Stimulated activated CD8-positive, alpha-beta memory T cell treated with anti-CD3 and anti-CD28 coated beads, Interleukin-15, amount 100 ng/mL, for 24 hours (primary cell): ENCODE measurements at places on chromosomes 7 and 10.

DNA sequence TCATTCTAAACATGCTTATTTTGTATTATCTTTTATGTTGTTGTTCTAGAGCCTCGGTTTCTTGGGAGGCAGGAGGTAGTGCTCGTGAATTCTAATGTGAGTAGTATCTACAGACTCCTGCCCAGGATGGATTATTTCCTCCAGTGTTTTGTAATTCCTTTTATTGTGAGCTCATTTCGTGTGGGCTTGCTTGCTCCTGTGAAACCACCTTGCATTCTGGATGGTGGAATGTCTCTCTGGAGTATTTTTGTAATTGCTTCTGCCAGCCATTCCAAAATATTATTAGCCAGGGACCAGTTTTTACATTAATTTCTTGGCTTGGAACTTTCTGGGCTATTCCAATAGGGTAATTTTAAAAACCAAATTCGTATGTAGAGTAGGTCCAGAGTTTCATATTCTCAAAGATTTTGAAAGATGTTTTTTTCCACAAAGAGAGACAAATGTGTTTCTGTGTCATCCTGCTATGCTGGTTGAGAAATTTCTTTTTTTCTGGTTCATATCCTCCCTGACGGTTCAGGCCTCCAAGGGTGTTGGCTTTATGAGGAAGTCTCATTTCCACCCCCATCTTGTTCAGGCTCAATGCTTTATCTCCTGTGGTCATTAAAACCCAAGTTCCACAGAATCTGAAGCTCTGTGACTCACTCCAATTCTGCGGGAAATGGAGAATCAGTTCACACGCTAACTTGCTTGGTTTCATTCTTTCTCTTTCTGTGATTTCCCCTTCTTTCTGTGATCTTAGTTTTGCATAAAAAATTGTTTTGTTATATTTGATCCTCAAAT, 41.7 kb upstream of the CALD1 start:
- no peak for DNase-seq

DNA sequence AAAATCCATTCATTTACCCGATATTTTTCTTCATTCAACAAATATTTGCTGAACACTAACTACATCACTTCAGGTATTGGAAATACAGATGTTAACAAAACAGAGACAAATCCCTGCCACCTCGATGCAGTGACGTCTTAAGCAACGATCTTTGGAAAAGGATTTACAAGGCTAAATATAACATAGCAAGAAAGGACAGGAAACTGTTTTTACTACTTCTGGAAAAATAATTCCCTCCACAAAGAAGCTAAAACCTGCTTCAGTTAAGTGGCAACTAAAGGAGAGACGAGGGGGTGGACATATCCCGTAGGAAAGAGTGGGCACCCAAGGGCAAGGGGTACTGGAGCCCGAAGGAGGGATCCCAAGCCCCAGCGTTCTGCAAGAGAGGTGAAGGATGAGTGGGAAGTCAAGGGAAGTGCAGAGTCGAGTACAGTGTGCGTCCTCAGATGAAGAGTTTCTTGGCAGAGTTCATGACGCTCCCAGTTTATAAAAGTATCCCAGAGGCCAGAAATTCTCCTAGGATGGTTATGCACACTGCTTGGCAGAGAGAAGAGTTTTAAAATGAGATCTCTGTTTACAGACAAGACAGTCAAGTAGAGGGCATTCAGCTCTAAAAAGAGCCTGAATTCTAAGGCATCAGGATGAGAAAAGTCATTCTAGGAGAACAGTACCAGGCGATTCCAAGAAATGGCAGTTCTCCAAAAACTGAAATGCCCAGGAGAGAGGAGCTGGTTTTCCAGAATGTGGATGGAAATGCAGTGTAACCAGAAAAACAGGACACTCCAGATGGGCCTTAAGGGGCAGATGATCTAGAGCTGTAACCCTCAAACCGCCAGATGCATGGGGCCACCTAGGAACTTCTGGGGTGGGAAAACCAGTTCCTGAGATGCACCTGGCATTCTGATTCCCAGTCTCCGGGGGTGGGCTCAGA, 97.3 kb downstream of the GRB10 start:
- no peak for DNase-seq

GRCh38 chr10:3852147-3852904, 67.3 kb upstream of the KLF6 start:
- no peak for DNase-seq

GRCh38 chr10:68900427-68901104, 549 bp upstream of the DDX50 start:
- DNase-seq, result peak; percentile 52

DNA sequence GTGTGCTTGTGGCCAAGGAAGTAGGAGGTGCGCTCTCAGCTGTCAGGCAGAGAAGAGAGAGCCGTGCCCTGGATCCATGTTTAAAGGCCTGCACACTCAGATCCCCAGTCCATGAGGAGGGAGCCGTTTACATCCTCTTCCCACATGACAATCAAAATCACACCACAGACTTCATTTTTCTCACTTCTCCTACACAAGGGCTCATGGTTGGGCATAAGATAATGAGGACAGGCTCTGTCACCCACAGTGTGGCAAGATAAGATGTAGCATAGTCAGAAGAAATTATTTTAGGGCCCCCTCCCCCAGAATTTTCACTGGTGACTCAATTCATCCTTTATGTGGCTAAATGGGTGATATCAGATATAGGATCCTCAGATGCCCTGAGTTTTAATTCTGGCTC, 35.9 kb upstream of the INHBA start:
- no peak for DNase-seq

DNA sequence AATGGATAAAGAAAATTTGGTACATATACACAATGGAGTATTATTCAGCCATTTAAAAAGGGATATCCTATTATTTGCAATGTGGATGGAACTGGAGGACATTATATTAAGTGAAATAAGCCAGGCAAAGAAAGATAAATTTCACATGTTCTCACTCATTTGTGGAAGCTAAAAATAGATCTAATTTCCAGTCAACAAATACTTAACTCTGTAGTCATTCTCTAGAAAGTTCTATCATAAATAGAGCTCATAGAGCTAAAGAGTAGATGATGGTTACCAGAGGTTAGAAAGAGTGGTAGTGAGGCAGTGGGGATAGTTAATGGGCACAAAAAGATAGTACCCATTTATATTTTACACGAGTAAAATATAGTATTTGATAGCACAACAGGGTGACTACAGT, 104.2 kb upstream of the SLC13A1 start:
- DNase-seq, result no peak

GRCh38 chr7:84841809-84842208, 345.0 kb downstream of the SEMA3D start:
- no peak for DNase-seq

DNA sequence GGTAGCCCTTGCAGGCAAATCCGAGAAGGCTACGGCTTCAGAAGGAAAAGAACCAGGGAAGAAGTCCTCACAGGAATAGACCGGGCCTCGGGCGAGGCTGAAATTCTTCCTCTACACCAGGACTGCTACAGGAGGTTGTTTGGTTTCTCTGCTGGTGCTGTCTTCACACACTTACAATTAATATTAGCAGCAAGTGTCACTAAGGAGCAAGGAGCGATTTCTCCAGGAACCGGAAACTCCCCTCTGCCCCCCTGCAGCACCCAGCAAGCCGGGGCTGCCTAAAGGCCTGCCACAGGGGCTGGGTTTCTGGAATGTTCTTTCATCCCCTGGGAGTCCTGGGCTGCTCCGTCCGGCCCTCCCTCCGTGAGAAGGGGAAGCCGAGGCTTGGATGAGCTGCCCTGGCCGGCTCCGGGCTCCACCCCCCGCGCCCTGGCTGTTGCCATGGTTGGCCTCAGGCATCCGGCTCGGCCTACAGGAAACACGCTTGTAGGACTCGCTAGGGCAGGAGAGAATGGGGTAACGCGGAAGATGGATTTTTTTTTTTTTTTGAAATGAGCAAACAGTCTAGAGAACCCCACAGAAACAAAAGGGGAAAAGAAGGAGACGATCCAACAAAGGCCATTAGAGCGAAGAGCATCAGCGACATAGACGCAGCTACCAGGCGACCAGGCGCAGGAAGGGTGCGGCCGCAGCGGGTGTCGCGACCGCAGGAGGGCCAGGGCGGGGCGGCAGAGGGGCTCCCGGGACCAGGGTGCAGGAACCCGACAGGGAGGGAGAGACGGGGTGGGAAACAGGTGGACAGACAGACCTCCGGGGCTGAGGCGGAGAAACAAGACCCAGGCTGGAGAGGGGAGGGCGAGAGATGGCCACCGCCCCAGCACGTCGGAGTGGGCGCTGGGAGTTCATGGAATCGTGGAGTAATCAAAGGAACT, 33.0 kb downstream of the EN2 start:
- DNase-seq, result no peak

DNA sequence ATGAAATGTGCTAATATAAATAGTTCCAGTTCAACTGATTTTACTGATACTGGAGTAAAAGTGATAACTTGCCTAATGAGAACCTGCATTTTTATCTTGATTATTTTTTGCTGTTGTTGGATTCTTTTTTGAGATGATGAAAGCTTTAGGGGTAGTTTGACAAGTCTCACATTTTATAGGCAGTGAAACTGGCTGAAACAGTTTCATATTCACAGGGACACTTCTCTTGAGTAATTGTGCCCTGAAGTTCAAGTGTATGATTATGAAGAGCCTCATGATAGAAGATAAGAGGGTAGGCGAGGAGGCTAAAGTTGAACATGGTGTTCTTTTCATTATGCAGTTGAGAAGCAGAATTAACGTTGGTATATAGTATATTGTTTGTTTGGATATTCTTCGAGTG, 5.1 kb downstream of the AUTS2 start:
- DNase-seq, result no peak

DNA sequence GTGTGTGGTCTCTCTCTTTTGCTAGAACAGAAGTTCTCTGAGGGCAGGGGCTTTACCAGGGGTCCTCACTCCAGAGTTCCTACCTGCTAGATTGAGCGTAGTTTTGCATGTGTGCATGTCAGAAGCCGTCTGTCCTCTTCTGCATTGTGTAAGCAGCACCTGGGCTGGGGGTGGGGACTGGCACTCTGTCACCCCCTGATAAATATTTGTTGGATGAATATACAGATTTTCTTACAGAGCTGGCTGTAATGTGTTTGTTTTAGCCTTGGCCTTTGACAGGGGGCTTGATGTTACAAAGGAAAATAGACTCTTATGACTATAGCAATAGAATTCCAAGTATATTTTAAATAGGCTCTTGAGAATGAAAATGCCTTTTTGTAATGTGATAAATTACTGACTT, 46.6 kb downstream of the WDR37 start:
- DNase-seq, result no peak

DNA sequence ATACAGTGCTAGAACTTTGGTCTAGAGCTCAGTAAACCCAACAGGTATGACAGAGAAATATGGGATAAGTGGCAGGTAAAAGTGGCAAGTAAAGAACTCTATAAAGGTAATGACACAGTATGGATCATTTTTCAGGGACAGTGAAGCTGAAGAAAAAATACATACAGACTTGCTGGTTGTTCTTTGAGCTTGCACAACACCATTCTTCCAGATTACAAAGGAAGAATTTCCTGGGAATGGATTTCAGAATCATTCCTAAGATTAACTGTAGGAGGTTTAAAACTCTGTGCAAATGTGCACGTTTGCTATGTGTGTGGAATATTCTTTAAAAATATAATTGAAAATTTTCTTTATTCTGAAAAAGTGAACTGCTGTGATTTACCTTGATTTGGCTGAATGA, 36.0 kb downstream of the PHF14 start:
- DNase-seq, result no peak

DNA sequence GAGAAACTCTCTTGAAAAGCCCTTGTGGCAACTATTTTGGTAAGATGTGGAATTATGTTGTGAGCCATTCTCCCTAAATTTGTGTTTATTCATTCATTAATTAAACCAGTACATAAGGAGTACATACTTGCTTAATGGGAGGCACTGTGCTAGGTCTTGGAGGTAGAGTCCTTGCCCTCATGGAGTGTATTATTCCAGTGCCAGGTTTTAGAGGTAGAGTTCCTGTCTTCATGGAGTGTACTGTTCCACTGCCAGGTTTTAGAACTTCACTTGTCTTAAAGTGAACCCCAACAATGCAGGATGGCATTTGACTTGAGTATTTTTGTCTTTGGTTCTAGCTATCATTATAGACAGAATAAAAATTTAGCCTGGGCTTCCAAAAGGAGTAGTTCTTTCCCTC, 8.8 kb downstream of the MXI1 start:
- DNase-seq, result no peak

DNA sequence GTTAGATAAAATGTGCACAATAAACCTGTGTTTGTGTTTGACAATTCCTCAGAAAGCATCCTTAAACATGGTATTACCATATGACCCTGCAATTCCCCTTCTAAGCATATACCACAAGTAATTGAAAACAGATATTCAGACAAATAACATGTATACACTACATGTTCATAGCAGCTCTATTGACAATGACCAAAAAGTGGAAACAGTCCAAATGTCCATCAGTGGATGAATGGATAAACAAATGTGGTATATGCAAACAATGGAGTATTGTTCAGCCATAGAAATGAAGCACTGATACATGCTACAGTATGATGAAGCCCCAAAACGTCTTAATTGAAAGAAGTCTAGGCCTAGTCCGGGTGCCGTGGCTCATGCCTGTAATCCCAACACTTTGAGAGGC, 280.1 kb downstream of the OTUD1 start:
- DNase-seq, result no peak

GRCh38 chr10:93386631-93387369, 95.3 kb downstream of the MYOF start:
- DNase-seq, result no peak

DNA sequence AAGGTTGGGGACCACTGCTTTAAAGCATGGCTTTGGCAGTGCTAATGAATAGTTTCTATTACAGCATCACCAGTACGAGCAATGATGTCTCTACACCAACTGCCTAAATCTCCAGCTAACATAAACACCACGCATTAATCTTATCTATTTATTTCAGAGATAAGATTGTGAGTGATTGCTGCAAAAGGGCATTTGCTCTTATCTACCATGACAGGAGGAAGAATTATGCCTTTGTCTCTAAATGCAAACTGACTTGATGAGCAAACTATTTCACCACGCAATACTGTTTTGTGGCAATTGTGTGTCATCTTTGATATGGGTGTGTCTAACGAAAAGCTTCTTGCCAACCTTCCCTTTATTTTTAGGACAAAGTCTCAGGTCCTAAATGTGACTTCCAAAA, 684.9 kb downstream of the SORCS1 start:
- no peak for DNase-seq

DNA sequence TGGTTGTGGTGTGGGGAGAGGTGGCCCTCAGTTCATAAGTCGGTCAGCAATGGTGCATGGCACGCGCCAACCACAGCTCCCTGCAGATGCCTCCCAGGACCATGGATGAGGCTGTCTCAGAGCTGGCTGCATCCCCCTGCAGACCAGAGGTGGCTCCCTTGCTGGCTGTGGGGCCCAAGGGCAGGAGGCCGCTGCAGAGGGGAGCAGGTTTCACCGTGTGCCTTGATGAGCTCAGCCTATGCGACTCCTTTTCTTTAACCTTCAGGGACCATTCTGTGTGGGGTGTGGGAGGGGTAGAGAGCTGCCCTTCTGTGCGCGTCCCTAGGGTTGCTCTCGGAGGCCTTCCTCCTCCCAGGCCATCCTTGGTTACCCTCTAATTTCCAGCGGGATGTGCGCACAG, 152.4 kb downstream of the ACTR3B start:
- no peak for DNase-seq

- DNase-seq, result no peak
Observed at GRCh38 chr7:139730746-139731612, 46.8 kb downstream of the HIPK2 start.
